SK-N-SH treated with all-trans-retinoic acid at 6 μM for 48 hours (cell line): ENCODE measurements at places on chromosomes 6 and 20.

DNA sequence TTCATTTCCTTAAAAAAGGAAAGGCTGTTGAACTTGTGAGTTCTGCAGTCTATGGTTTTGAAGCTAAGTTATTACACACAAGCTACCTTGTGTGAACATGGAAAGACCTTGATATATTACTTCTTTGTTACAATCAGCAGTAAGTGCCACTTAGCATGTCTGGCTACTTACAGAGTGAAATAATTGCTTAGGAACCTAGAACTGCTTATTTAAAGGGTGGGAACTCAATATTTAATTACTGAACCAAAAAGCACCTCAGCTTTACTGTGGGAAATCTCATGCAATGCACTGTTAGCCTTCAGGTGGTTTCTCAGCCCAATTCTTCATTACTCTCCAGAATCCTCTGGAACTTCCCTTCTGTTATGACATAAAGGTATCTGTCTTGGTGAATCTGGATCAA, 17.9 kb downstream of the PERP start:
- ATAC-seq: no peak

DNA sequence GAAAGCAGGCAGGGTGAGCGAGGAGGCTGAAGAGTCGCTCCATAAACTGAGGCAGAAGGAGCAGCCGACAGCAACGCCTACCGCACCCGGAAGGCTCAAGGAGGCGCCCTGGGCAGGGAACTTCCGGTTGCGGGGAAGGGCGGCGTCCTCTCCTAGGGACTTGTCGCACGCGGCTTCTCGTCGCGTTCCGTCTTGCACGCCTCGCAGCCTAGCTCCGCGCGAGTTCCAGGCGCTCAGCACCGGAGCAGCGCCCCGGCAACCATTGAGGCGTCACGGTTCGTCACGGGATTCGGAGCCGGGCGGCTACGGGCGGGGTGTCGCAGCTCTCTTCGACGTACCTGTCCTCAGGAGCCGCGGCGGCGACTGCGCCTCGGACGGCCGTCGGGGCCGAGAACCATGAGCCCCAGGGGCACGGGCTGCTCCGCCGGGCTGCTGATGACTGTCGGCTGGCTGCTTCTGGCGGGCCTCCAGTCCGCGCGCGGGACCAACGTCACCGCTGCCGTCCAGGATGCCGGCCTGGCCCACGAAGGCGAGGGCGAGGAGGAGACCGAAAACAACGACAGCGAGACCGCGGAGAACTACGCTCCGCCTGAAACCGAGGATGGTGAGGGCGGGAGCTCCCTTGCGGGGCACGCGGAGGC, at the start of gene SPACA1:
TSS of gene SPACA1 (plus strand) at position 332 of the 641 bp plus-strand sequence. CDS start at position 397, 65 bp downstream.
- ATAC-seq: no peak

DNA sequence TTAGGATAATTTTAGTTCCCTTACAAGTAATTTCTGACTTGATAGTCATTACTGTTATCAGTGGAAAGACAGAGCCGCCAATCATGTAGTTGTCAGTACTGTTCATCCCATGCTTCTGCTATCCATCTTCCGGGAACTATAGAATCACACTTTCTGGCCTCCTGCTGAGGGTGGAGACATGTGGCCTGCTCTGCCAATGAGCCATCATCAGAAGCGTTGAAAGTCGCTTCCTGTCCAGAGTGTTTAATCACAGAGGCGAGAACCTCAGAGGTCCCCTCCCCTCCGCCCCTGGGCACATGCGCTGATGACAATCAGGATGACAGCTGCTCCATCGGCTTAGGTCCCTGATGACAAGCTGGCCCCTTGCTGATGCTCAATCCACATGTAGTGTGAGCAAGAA, 3.0 kb downstream of the DDO start:
- ATAC-seq: no peak

DNA sequence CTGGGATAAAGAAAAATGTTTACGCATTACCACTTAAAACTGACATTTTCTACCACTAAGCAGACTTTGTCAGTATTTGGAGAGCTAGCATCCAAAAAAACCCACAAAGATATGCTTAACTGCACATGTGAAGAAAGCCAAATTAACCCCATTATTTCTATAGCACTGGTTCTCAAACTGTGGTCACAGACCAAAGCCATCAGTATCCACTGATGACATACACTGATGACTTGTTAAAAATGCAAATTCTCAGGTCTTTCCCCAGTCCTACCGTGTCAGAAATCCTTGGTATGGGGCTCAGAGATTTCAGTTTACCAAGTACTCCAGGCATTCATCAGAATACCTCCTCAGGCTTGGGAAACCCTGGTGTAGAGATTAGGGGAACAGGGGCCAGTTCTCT, 230.2 kb downstream of the PTPRK start:
- no peak for ATAC-seq

- ATAC-seq: peak; percentile 23
These were observed 114.3 kb upstream of the DST start for GRCh38 chr6:56756791-56757587.

GRCh38 chr20:22382742-22383141, 201.6 kb downstream of the FOXA2 start:
- no peak for ATAC-seq

- ATAC-seq: no peak
These were observed 69.8 kb downstream of the ZHX3 start for GRCh38 chr20:41247523-41248367.

- ATAC-seq: no peak
These were observed 16.1 kb upstream of the HFE start for GRCh38 chr6:26071135-26071534.

- ATAC-seq: no peak
These were observed 160.6 kb downstream of the SMOC2 start for GRCh38 chr6:168601546-168601945.

- peak; percentile 52 for ATAC-seq
These were observed 41.2 kb downstream of the HIVEP2 start for GRCh38 chr6:142903812-142904211.

DNA sequence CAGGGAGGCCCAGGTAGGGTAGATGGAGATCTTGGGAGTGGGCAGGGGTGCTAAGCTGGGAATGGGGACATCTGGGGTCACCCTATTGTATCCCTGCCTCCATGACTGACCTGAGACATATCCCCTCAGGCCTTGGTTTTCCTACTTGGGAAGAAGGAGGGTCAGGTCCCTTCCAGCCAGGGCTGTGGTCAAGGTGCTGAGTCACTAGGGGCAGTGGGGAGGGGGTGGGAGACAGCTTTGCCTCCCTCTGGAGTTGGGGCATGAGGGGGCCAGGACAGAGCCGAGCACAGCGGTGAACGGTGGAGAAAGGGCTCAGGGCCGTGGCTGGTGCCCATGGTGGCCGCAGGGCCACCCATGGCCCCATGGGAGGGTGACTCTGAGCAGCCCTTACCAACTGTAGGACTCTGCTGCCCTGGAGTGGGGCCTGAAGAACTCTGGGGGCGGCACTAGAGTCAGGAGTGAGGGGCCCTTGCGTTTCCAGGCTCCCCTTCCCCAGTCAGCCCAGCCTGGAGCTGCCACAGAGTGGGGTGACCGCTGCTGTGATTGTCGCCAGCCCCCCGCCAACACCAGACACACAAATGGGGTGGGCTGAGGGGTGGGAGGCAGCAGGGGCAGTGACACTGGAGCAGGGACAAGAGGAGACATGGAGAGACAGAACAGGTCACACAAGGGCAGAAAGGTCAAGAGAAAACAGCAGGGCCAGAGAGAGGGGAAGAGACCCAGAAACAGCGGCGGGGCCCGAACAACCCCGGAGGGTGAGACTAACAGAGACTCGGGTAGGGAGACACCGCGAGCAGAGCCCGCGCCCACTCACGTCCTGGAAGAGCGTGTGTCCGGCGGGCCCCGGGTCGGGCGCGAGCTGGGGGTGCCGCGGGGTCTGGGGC, 576 bp downstream of the NECAB3 start:
- peak; percentile 59 for ATAC-seq

GRCh38 chr6:18343741-18344140, 43.4 kb upstream of the RNF144B start:
- peak; percentile 81 for ATAC-seq

GRCh38 chr6:11712760-11713159, 65.8 kb downstream of the ADTRP start:
- no peak for ATAC-seq

DNA sequence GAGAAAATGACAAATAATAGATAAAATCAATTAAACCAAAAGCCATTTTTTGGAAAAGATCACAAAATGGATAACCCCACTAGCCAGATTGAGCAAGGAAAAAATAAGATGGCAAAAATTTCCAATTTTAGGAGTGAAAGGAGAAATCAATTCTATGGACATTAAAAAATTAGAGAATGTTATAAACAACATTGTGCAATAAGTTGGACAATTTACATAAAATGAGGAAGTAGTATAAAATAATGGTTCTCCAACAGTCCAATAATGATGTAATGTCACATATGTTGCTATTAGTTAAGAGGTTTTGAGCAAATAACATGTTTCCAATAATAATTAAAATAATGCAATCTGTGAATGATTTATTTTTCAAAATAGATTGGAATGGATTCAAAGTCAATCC, 3.1 kb upstream of the SNAP91 start:
- no peak for ATAC-seq

GRCh38 chr20:25245461-25245860, 2.4 kb upstream of the PYGB start:
- no peak for ATAC-seq

- no peak for ATAC-seq
These were observed 128.1 kb upstream of the DOK5 start for GRCh38 chr20:54347166-54347833.

DNA sequence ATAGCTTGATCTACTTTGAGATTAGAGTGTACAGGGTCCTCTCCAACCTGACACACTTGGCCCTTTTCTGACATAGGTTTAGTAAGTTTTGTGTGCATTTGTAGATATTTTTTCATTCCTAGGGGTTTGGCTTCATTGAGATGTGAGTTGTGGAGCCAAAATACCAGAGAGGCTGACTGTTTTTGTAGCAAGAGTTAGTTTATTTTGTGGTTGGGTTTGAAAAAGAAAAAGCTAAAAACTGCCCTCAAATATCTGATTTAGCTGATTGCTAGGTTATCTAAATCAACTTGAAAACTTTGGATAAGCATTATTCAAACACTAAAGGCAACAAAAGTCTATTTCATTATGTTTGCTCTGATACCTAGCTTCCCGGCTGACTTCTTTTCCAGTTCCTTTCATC, 164.7 kb upstream of the CENPW start:
- no peak for ATAC-seq

GRCh38 chr6:109498052-109498451, 15.0 kb upstream of the ZBTB24 start:
- ATAC-seq: no peak

DNA sequence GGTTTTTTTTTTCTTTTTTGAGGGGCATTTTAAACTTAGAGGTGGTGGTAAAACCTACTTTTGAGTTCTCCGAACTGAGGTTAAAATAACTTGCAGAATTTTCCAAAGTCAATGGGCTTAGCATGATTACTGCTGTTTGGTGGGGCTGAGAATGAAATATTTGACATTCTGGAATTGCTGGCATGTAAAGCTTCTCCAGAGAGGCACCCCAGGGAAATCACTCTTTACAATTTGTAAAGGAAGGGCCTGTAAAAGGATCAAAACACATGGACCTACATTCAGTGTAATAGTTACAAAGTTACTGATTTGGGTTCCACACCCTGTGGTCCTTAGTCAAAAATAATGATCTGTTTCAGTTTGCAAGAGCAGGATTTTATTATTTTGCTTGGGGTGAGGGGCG, 5.5 kb downstream of the FAM217B start:
- ATAC-seq: no peak

DNA sequence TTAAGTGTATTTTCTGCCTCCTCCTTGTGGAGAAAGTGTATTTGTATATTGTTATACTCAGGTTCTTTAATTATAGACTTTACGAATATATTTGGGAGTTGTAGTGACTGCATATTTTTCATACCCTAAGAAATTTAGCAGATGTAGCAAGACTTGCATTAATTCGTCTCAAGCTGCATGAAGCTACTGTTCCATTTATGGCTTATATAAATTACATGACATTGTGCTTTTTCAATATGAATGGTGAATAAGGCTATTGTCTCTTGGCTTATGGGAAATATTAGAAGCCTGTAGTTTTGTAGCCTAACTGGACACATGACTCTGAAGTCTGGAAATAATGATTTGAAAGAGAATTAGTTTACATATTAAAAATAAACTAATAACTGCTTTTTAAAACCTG, 2.4 kb downstream of the ADGRG6 start:
- ATAC-seq: no peak

DNA sequence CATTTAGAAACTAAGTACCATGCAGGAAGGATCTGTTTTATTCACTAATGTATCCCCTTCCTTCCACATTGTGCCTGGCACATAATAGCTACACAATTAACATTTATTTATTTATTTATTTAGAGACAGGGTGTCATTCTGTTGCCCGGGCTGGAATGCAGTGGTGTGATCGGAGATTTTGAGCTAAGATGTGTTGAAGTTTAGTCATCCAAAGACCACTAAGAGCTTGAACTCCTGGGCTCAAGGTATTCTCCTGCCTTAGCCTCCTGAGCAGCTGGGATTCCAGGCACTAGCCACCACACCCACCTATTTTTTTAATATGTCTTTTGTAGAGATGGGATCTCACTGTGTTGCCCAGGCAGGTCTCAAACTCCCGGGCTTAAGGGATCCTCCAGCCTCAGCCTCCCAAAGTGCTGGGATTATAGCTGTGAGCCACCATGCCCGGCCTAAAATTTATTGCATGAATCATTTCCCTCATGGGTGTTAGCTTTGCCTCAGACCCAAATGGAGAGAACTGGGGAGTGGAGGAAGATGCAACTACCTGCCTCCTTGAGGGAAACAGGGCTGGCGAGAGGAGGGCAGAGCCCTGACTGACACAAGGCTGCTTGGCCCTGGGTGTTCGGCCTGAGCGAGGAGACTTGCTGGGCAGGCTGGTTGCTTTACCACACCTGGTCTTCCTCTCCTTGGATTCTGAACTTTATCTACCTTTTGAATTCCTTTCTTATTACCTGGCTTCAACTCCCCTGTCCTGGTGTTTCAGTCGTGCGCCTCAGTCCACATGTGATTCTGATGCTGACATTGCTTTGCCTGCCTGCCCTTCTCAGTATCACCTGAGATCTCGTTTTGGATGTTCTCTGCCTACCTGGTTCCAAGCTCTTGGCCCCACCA, 1.7 kb upstream of the DYNLT1 start:
- ATAC-seq: no peak

DNA sequence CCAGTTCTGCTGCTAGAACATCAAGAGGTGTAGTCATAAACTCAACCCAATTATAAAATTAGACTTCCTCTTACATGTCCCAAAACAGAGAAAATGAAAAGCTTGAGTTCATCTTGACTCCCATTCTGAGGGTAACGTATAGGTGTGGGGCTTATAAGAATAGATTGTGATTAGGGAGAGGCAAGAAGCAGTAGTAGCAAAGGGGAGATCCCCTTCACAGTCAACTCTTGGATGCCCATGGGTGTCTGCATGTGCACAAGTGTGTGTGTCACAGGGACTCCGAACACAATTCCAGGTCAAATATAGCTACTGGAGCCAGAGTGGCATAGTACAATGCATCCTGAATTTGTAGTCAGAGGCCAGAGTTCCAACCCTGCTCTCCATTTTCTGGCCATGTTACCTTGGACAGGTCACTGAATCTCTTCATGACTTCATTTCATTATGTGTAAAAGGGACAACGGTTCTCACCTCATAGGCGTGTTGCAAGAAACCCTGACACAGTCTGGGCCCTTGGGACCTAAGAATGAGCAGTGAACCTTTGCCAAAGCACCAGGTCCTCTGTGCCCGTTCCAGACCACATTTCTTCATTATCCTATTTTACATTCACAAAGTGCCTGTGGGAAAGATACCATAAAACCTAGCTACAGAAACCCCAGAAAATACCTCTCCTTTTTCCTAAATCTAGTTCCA, 11.8 kb downstream of the GSTA4 start:
- no peak for ATAC-seq

GRCh38 chr6:3664625-3665041, 86.9 kb downstream of the PXDC1 start:
- no peak for ATAC-seq
